NCI-H1417 treated with DMSO at 0.1 percent for 48 hours (cell line): ENCODE measurements at places on chromosomes 7 and 10.

GRCh38 chr7:110283056-110283455 is 807.9 kb upstream of the LRRN3 start:
- no peak for DNase-seq

- DNase-seq: no peak
These were observed 13.9 kb downstream of the MGAM2 start for GRCh38 chr7:142125256-142125955.

GRCh38 chr10:80055760-80056159 is 22.7 kb upstream of the TMEM254 start:
- DNase-seq: no peak

DNA sequence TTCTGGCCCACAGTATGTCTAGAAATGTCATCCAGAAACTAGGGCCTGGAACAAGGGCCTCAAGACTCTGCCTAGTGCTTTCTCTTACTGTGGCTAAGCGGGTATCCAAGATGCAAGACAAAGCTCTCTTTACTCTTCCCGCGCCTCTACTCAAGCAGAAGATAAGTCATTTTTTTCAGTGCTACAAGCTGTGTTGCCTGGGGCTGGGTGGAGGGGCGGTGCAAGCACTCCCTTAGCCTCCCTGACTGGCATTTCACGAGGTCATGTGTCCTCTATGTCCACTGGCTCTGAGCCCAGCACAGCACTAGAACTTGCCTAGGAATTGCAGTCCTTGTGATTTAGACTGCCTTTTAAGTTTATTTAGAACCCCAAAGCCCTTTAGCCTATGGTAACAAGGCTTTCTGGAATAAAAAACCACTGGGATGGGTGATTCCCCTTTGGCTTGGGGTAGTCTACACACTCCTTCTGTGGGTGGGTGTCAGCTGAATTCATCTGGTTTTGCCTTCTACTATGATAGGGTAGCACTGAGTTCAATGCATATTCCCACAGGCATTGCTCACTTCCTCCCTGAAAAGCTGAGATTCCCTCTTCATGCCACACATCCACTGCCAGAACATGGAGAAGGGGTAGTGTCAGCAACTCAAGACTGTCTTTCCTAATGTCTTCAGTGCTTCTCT is 371.8 kb upstream of the KCND2 start:
- DNase-seq: no peak

- DNase-seq: no peak
These were observed 4.8 kb upstream of the TRDMT1 start for GRCh38 chr10:17206210-17206709.

- DNase-seq: no peak
These were observed 1077.3 kb downstream of the SORCS3 start for GRCh38 chr10:105718207-105718995.

DNA sequence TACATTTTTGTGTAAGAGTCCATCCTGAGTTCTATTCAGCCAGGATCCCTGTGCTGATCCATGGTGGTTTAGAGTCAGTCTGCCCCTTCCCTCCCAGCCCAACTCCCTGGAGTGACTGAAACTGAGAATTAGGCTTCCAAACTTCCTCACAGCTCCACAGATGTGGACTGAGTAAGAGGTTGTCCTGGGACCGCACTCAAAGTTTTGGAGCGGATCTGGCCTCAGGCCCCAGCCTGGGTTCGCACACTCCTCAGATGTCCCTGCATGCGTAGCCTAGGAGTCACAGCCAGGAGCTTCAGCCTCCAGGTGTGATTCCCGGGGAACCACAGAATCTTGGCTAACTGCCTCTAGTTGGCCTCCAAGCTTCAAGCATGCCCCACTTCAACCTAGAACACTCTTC is 218.1 kb downstream of the C7orf25 start:
- no peak for DNase-seq

DNA sequence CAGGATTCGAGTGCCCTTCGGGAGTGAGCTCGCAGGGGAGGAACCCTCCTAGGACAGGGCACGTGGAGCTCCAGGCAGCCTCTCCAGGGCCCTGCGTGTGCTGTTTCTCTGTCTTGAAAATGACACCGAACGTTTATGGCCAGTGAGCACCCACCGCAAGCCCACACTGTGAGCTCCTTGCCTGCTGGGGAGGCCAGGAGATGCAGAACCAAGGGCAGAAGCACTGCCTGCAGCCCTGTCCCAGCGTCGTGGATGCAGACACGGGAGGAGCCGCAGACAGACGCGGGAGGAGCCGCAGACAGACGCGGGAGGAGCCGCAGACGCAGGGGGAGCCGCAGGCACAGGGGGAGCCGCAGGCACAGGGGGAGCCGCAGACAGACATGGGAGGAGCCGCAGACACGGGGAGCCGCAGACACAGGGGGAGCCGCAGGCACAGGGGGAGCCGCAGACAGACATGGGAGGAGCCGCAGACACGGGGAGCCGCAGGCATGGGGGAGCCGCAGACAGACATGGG is 314.4 kb downstream of the PTPRN2 start:
- no peak for DNase-seq

- DNase-seq: peak; percentile 40
These were observed 41.1 kb upstream of the CABCOCO1 start for GRCh38 chr10:61621605-61622051.

- DNase-seq: no peak
These were observed 3.1 kb upstream of the INPP5A start for GRCh38 chr10:132534391-132535064.

GRCh38 chr7:32416846-32417245 is 73.3 kb downstream of the LSM5 start:
- DNase-seq: no peak

GRCh38 chr10:103758294-103758681 is 97.1 kb downstream of the SH3PXD2A start:
- no peak for DNase-seq

DNA sequence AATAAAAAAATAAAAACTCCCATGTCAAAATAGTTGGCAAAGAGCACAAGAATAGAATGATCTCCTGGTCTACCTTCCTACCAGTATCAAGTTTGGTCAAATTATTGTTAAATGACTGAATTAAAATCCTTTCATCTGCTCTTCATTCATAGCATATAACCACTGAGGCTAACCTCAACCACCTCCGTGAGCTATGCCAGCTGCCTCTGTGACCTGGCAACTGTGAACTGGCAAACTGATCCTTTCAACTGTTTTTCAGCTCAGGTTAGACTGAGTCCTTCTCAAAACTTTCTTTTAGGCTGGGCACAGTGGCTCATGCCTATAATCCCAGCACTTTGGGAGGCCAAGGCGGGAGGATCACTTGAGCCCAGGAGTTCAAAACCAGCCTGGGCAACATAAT is 36.1 kb downstream of the NUDCD3 start:
- DNase-seq: no peak

DNA sequence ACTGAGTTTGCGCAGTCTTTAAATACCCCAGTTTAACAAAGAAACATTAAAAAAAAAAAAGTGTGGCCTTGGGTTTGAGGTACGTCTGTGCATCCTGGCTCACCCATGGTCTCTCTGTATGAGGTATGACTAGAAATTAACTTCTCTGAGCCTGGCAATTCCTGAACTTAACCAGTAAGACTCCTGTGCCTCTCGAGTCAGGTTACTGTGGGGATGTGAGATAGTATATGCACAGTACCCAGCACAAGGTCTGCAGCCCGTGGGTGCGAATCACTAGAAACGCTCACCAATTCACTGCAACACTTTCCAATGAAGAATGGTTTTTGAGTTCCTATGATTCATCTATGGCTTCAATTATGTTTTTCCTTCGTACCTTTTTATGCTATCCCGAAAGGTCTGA is 149.9 kb downstream of the SFMBT2 start:
- DNase-seq: no peak

DNA sequence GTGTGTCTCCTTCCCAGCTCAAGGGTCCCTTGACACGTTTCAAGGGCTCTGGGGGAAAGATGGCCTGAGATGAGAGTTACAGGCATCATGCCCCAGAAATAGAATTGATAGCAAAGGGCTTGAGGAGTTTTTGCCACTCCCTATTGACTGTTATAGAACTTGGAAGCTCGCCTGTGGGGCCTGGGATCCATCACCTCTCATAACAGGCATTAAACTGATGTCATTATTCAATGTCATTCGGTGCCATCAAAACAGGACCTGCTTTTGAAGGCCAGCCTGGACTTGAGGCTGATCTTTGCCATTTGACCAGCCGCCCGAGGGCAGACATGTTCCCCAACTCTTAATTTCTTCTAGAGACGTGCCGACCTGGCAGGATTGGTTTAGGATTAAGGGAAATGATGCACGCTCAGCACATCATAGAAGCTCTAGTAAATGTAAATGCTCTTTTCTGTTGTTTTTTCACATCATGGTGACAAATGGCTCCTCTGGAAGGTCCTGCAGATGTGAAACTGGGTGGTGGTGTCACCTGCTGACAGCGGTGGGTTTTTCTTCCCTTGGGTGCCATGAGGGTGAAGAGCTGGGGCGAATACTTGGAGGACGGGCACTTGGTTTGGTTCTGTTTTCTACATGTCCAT is 16.7 kb upstream of the KLF6 start:
- no peak for DNase-seq

DNA sequence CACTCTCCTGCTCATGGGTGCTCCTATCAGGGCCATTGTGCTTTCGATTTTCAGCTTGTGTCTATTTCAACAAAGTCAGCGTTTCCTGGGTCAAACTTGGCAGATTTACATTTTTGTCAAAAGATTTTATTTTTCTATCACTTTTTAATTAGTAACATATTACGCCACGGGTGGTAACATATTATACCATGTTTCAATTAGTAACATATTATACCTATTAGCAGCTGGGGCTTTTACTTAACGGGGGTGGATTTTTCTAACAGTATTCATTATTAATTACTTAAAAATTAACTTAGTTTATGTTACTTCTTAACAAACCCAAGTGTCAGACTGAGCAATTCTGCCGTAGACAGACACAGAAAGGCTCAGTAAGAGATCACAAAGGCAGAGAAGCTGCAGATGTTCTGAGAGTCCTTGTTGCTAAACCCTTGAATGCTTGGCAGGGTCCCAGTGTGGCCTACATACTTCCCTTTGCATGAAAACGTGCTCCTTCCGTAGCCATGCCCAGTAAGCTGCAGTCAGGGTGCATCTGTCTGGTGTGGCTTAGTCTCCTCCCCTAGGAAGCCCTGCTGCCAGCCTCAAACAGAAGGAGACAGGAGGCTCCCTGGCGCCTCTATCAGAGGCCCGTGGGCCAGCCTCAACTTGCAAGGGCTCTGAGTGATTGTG is 263.1 kb upstream of the CXCL12 start:
- DNase-seq: no peak

DNA sequence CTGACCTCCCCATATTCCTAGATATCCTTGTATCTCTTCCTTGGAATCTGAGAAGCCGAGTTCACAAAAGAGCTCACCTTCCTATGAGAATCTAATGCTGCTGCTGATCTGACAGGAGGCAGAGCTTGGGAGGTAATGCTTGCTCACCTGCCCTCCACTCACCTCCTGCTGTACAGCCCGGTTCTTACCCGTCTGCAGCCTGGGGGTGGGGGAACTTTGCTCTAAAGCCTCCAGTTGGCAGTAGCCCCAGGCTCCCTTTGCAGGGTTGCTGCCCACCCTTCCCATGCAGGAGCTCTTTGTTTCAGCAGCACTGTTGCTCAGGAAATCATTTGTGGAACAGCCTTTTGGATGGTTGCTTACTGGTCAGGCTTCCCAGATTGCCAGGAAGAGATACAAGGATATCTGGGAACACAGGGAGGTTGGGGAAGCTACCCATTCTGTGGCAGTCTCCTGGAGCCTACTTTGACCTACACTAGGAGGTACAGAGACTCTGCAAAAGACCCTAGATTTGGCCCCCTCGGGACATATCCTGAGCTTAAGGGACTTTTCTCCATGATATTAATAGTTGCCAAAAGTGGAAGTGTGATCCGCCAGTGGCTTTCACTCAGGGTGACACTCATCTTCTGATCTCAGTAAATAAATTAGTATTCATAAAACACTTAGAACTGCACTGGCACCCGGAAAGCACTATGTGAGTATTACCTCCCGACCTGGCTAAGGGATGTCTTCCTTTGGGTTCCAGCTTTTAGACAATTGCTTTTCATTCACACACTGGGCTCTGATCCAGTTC is 363.7 kb upstream of the PODXL start:
- no peak for DNase-seq

GRCh38 chr7:69445541-69445940 is 152.7 kb upstream of the AUTS2 start:
- no peak for DNase-seq

- DNase-seq: no peak
These were observed 2.5 kb downstream of the ACTR3B start for GRCh38 chr7:152762056-152762455.

DNA sequence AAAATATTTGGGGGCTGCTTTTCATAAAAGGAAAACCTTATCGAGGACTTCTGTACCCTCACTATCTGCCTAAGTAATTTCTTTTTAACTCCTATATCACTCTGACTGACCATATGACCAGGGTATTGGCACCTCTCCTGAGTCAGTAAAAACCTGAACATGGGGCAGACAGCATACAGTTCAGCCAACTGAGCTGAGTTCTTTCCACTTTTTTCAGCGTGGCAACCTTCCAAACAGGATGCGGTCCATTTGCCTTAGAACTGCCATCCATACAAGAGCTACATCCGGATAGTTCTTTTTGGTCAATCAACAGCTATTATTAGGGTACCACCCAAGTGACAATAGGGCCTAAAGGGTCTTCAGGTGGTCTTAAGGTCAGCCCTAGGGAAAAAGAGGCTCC is 122.6 kb downstream of the MARCHF5 start:
- no peak for DNase-seq

DNA sequence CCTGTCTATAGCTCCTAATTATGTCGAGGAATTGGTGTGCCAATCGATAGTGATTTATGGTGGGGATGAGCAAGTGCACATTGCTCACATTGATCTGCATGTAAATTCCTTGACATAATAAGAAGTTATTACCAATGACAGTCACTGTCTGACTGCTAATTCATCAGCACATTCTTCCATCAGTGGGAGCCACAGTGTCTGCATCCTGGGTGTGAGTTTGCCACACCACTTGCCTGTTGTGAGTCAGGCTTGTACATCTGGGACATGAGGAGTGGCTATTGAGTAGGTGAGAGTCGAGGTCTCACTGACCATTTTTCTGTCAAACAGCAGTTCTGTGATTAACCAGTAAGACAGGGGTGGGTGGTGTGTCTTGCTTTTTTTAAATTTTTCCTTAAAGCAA is 263.4 kb downstream of the LRMDA start:
- no peak for DNase-seq

DNA sequence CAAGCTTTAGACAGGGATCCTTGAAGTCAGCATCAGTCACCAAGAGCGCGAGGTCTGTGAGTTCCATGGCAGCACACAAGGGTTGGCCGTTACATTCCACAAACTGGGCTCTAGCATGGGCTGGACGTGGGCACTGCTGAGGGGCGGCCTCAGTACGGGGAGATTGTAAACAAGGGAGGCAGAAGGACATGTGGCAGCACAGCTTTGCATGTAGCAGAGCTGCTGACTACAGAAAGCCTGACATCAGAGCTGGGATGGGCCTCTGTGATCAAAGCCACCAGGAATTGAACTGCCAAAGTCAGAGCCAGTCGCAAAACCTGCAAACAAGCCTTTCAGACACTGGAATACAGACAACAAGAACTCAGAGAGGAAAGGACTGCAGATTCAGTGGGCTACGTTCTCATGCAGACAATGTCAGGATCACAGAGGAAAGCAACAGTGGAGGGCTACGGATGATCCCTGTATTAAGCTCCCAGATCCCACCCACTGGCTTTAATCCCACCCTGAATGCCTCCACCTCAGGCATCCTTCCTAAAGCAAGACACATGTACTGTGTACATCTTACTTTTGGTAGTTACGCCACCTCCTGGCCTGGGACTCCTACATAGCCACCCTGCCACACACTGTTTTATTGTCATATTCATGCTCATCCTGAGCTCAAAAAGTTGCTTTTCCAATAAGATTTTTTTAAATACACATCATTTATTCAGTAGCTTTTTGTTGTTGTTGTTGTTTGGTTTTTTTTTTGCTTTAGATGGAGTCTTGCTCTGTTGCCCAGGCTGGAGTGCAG is 291.1 kb upstream of the IMMP2L start:
- DNase-seq: no peak
